ENCODE measurements at places on chromosomes 3 and 15. TPM values are rescaled to one million over a fixed set of nuclear protein-coding genes. Genes with fewer than 3 reads are reported as not detected.

DNA sequence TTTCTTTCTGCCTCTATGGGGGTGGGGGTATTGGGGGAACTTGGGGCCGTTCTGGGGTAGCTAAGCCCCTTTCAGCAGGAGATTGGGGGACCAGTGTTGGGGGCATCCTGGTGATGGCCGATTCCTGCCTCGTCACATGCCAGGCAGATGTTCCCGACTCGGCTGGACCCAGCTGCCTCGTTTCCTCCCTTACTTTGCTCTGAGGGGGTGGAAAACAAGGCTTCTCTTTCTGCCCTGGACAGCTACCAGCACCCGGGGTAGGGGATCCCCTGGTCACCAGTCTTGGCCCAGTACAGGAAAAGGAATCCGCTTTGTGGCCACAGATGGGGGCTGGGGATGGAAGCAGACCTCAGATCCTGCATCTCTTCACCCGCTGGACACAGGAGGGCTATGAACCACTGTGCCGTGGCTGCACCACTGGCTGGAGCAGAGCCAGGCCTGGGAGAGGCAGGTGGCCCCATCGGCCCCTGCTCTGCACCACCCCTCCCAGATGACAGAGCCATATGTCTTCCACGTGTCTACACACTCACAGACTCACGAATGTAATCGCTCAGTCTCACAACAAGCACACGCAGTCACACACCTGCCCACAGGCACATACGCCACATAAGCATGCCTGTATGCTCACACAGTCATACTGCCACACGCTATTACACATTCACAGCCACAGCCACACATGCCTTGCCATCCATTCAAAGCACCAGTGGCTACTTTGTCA is 12.4 kb downstream of the SNX33 start:
- no peak for DNase-seq

C3orf20 gene
- 0.93 TPM for total RNA-seq

HACD3 gene
- 39.3 TPM for total RNA-seq

GRCh38 chr3:139454346-139454745 is 22.0 kb downstream of the RBP2 start:
- no peak for DNase-seq

GRCh38 chr15:77497110-77497737 is 76.5 kb downstream of the HMG20A start:
- no peak for DNase-seq

DNA sequence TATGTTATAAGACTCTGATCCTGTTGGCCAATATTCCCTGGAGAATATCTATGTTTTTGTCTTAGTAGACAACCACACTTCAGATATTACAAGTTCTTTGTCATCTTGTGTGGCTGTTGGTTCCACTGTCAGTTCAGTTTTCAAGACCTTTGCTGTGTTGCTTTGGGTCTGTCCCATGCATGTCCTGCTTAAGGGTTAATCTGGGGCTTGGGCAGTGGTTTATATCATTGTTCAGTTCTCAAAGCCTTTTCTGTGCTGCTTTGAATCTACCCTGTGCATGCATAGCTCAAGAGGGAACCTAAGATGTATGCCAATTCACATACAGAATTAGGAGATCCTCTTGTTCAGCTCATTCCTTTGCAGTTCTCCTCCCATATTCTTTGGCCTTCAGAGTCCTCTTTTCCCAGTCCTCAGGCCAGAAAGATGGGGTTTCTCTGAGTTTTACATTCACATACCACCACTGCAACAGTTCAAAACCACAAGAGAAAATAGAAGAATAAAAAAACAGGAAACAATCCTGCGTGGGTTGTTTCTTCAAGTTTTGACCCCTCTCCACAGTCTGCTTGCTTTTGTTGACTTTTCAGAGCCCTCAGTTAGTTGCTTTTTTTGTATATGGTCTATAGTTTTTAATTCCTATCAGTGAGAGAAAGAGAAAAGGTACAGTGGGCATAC is 21.6 kb downstream of the BUB1B start:
- no peak for DNase-seq

CHRNA3 gene
- total RNA-seq, result not detected

- no peak for DNase-seq
These were observed 244.8 kb downstream of the EPHA6 start for GRCh38 chr3:97059168-97059567.

DNA sequence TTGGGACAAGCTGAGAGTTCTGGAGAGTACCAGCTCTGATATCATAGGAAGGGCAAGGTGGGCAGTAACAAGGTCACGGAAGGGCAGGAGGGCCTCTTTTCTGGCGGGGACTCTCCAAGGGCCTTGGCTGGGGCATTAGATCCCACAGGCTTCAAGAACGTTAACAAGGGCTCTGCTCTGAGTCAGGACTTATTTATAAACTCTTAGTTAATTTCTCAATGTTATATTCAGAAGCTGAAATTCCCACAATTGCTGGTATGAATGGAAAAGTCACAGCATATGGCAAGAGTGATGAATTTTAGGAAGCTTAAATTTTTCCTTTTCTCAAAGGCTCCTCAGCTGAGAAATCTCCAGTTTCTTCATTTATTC is 320.2 kb upstream of the TBC1D5 start:
- DNase-seq, result no peak

DNA sequence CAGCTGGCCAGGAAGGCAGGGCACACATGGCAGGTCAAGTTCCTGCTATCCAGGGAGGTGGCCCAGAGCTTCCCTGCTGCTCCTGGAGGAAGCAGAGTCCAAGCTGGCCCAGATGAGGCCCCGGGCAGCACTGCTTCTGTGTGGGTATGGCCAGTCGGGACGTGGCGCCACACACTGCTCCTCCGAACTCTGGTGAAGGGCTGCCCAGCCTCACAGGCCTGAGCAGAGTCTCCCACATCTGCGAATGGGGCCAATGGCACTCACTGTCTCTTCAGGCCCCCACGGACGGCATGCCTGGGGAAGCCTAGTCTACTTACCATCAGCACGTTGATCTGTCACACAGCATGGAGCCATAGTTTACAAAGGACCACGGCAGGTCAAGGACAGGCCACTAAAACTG is 2.5 kb upstream of the PLA2G4F start:
- no peak for DNase-seq

DNA sequence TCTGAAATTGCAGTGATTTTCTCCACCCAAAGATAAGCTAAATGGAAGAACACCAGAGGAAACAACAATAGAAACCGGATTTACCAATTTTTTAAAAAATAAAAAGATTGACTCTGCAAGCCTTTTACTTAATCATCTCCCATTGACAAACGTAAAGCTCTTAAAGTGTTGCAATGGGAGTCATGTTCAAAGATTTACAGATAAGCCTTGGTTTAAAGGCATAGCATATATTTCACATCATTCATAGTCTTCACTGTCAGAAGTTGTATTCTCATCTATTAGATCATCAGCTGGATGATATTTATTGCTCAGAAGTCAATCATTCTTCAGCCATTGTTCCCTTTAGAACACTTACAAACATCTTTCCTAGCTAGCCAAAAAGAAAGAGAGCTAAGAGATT is 397.6 kb downstream of the GBE1 start:
- DNase-seq, result no peak

DNA sequence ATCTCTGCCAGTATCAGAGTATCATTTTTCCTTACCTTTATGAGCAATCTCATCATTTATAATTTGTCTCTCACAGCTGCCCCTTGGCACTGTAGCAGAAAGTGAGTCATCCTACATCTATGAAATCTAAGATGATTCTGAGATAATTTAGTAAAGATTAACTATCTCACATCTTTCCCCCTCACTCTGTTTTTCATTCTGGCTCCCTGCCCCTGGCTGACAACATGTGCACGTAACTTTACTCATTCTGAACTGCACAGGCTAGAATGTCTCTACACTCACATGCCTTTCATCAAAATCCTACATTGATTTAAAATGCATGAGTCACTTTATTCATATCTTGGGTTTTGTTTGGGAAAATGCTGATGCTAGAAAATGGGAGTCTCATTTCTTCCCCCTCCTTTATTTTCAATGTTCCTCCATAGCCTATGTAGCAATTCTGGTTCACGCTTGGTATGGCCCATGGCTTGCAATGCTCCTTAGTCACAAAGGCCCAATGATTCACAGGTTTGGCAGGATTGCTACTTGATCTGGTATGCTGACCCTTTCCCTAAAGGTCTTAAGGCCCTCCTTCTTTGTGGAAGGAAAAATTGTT is 838.5 kb downstream of the TUSC7 start:
- no peak for DNase-seq

TUSC7 gene
- not detected for total RNA-seq

GRCh38 chr3:12316253-12316652 is 27.4 kb downstream of the PPARG start:
- no peak for DNase-seq

DNA sequence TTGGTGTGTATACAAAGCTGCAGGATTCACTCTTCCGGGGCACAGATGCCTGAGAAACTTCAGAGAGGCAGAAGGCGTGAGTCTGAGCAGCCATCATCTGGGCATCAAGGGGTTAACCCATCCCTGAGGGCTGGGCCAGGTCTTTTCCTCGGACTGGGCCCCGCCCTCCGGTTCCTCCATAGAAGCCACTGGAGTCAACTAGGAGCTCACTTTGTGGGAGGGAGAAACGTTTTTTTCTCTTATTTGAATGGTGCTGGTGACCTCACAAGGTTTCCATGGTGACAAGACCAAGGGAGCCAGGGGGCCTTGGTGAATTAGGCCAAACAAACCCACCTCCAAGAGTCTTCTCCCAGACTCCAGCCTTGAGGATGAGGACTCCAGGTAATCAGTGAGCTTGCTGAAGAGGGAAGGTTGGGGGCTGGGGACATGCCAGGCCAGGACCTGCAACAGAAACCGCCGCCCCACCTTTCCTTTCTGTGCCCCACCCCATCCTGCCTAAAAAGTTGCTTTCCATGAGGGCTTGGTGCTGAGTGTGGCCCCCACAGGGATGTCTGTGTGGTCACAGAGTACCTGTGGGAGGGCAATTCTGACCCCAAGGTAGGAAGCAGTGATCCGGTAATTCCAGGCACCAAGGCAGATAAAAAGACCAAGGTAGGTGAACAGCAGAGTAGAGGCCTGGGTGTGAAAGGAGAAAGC is 14.8 kb upstream of the INSYN1 start:
- DNase-seq, result no peak

DNA sequence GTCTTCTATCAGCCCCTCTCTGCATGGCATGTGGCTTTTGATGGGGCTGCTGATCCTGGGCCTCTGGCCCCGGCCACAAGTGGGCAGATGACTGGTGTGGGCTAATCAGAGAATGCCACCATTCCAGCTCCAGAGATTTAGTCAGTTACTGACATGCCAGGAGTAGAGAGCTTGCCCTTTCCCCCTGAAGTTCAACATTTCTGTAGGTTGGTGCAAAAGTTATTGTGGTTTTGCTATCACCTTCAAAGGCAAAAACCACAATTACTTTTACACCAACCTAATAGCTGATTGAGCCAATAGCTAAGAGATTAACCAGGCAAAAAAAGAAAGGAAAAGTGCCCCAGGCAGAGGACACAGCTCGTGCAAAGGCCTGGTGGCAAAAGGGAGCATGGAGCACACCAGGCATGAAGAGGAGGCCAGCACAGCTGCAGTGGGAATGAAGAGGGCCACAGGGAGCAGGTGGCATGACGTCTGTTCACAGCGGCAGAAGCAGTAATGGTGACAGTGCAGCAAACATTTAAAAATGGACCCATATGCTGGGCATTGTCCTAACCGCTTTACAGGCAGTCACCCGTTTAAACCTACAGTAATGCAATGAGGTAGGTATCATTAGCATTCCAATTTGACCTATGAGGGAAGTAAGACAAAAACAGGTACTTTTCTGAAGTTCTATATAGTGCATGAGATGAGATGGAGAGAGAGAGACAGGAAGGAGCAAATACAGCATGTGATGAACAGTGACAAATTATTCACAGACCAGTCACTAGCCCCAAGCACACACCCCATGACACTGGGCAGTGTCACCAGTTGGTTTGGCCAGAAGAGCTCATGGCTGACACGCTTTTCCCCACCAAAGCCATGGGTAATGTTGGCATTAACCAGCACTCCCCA is 373.0 kb upstream of the PROK2 start:
- DNase-seq, result no peak

DNA sequence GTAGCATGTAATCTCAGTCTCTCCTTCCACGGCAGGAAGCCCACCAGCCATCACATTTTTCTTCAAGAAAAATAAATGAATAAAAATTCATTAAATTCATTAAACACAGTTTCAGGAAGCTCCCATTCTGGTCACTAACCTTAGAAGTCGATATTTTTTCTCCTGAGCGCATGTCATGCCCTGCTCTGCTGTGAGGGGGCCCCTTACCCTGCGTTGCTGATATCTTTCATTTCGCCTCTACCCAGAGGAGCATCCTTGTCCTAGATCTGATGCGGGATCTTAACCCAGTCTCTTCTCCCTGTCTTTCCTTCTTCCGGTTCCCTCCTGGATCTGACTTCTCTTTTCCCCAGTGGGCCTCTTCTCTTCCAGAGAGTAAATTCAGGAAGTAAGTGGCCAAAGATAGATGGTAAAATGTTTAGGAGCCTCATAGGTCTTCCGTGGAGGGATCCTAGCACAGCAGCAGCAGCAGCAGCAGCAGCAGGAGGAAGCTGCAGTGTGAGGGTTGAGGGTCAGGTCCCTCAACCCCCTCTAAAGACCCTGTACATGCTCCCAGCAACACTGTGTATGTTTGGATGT is 1.4 kb upstream of the ILDR1 start:
- DNase-seq, result no peak

DNA sequence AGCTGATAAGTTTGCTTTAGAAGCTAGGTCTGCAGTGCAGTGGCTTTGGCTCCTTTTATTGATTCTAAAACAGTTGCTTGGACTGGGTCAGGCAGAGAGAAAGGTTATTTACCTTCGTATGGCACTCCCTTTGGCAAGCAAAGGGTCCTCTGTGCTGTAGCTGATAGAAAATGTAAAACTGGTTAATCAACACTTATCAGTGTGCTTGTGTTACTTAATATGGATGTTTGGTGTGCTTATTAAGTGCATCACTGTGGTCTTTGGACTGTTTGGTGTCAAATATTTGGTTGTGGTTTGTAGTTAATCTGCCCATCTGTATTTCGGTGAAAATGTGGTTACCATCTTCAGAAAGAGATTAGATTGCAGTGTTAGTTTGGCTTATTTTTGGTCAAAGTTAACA is 16.0 kb downstream of the UBE2E2 start:
- no peak for DNase-seq

GRCh38 chr3:37925157-37925556 is 63.5 kb downstream of the CTDSPL start:
- no peak for DNase-seq

GNAT1 gene
- not detected for total RNA-seq

All from natural killer cell treated with Interleukin-12 subunit alpha and Interleukin-12 subunit beta and Interleukin-15 and Interleukin-18, amount 100 ng/mL, for 72 hours (primary cell).